ENCODE measurements at places on chromosomes 2 and 18. TPM values are rescaled to one million over a fixed set of nuclear protein-coding genes. Genes with fewer than 3 reads are reported as not detected.

The SCYGR4 gene
- total RNA-seq, result not detected

The LHCGR gene
- total RNA-seq, result not detected

The PAPOLG gene
- 6.7 TPM for total RNA-seq

The FAM161A gene
- total RNA-seq, result 3.7 TPM

The LIMS2 gene
- total RNA-seq, result 0.19 TPM

The GRHL1 gene
- 0.30 TPM for total RNA-seq

The APOB gene
- total RNA-seq, result not detected

The ACTG2 gene
- total RNA-seq, result not detected

The CELF4 gene
- total RNA-seq, result not detected

The TWIST2 gene
- total RNA-seq, result 15.9 TPM

The CLEC4F gene
- total RNA-seq, result not detected

The DLX2 gene
- total RNA-seq, result 4.0 TPM

The SKA1 gene
- total RNA-seq, result 21.3 TPM

The SERPINB2 gene
- 0.34 TPM for total RNA-seq

The CDKL4 gene
- not detected for total RNA-seq

The CPO gene
- total RNA-seq, result not detected

The PLEK gene
- total RNA-seq, result not detected

The AFTPH gene
- total RNA-seq, result 16.4 TPM

The CHRND gene
- not detected for total RNA-seq

All from A375 (cell line).